Mesendoderm (in vitro differentiated cells): ENCODE measurements at places on chromosomes 2 and 18.

DNA sequence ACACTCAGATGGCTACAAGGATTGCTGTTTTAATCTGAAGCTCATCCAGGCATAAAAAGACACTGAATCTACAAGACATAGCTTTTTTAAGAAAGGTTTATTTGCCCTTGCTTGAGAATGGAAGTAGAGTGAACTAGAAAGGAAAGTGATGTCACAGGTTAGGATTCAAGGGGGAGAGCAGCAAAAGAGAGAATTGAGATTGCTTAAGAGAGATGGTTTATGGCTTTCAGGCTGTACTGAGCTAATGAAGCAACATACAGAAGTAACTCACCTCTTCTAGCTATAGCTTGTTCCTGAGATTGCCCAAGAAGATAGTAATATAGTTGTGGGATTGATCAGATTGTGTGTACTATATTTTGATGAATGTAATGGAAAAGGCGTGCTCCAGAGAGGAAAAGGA, 26.1 kb upstream of the ACVR2A start:
- no peak for DNase-seq

- no peak for DNase-seq
These were observed 28.4 kb upstream of the ARMC9 start for GRCh38 chr2:231170055-231170454.

DNA sequence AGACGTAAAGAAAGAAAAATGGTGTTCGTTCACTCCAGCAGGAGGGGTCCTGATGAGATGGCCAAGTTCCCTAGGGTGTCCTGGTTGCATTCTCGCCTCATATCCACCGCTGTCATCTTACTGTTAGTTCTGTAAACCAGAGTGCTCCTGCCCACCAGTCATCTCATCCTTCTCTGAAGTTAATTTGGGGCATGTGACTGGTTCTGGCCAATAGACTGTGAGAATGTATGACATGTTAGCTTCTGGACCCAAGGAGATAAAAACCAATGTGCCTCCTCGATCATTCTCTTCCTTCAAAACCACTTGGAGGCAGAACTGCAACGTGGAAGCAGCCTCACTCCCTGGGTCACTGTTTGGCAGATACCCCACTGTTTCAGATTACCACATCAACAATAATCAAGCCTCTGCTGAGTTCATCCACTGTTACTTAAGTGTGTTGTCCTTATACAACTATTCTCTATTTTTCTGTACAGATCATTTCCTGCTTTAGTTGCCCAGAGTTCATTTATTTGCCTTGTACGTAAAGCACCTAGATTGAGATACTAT, 759.1 kb downstream of the TSN start:
- peak; percentile 19 for DNase-seq

DNA sequence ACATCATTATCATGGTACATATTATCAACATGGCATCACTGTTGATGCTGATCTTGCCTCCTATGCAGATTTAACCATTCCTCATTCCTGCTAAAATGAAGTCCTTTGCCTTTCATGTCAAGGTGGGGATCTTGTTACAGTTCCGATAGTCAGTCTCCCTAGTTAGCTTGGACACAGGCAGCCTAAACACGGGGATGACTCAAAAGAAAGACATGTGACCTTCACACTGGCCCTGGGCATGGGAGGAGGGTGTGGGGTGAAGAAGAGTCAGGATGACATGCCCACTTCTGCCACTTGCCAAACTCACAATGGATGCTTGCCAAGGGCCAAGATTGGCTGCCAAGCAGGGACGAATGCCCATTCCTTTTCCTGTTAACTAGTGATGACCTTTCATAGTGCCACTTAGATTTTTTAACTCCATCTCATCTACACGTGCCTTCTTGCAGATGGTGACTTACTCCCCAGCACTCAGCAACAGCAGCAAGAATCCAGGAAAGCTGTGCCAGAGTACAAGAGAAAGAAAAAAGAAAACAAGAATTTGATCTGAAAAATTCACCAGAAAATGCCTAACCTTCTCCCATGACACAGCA, 13.9 kb upstream of the SLC1A4 start:
- DNase-seq, result peak; percentile 95

DNA sequence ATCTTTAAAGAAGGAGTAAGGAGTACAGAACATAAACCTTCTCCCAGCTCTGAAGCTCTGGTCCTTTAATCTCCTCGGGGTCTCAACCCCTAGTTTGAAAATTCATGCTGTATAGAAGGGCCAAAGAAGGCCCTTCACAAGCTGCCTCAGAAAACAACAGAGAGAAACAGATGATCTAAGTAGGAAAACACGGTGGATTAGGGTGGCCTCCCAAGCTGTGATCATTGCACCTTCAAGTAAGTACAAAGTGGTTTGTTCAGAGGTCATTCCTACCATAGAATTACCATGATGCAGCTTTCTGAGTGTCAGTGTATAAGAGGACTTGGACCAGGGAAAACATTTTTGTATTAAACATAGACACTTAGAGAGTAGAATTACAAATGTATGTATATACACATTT, 10.9 kb downstream of the TMEM169 start:
- DNase-seq, result no peak

DNA sequence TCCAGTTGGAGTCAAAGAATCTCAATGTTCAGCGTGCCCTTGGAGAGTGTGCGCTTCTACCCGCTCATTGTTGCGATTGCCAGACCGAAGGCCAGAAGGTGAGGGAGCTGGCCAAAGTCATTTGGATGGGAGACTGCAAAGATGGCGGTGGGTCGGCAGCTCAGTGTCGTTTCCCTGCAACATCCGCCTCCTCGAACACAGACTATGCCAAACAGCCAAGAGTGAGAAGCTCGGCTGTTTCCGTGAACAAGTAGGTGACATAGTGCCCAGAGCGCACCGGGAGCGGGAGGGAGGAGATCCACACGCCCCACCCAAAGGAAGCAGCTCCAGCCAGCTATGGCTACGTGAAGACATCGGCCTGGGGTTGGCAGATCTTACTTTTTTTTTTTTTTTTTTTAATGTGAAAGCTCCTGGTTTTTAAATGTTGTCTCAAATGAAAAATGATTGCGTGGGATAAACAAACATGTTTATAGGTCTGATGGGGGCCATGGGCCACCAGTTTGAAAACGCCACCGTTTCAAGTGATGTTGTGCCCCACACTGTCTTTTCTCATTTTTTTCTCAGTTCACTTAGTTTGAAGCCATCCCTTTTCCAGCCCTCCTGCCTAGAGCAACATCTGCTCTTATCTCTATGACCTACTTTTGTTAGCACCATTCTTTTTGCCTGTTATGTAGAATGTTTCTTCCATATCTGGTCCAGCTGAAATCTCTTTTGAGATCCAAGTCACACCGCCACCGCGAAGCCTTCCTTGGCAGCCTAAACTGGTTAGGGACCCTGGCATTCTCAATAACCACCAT, 682.4 kb downstream of the RNF144A start:
- DNase-seq, result no peak
